ENCODE measurements at places on chromosomes 12 and 14.

DNA sequence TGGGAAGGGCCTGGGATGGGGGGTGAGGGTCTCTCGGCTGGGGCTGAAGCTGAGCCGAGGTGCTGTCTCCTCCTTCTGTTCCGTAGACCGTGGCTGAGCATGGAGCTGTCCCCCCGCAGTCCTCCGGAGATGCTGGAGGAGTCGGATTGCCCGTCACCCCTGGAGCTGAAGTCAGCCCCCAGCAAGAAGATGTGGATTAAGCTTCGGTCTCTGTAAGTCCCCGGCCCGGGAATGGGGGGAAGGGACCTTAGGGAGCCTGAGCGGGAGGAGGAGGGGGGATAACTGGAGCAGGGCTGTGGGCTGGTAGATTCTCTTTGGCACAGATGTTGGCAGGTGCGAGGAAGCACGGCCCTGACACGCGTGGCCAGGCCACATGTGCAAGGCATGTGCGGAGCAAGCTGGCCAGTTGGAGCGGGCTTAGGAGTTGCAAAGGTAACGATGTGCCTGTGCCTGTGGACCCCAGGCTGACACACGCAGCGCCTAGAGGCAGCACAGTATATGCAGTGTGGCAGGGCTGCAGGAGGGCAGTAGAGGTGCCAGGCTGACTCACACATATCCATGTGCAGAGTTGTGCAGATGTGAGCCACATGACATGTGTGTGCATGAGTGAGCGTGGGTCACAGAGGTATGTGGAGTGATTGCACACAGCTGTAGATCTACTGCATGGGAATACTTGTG is 512 bp downstream of the PDE1B start:
- H3K4me1 ChIP-seq: peaks cover 16% of the 10 kb centered on the region
- DNase-seq: no peak
- H3K36me3 ChIP-seq: no peaks in the 10 kb centered on the region
- no peak overlapping the region for H3K27ac ChIP-seq

GRCh38 chr12:111775205-111776193 is 8.8 kb downstream of the ALDH2 start:
- H3K27ac ChIP-seq: peak overlapping the region; percentile 94
- peak overlapping the region; percentile 64 for H3K4me3 ChIP-seq
- peaks cover 24% of the 10 kb centered on the region for H3K4me1 ChIP-seq
- DNase-seq: no peak
- no peaks in the 10 kb centered on the region for H3K27me3 ChIP-seq

GRCh38 chr14:75619548-75619947 is 41.1 kb downstream of the ERG28 start:
- H3K27ac ChIP-seq: no peak overlapping the region
- H3K4me3 ChIP-seq: no peak overlapping the region
- H3K36me3 ChIP-seq: peaks cover 2% of the 10 kb centered on the region
- H3K4me1 ChIP-seq: no peaks in the 10 kb centered on the region

GRCh38 chr14:50344116-50344775 is 32.1 kb downstream of the DMAC2L start:
- peak overlapping the region; percentile 80 for H3K27ac ChIP-seq
- H3K4me1 ChIP-seq: peaks cover 58% of the 10 kb centered on the region
- H3K36me3 ChIP-seq: no peaks in the 10 kb centered on the region
- H3K27me3 ChIP-seq: no peaks in the 10 kb centered on the region
- no peak overlapping the region for H3K4me3 ChIP-seq

DNA sequence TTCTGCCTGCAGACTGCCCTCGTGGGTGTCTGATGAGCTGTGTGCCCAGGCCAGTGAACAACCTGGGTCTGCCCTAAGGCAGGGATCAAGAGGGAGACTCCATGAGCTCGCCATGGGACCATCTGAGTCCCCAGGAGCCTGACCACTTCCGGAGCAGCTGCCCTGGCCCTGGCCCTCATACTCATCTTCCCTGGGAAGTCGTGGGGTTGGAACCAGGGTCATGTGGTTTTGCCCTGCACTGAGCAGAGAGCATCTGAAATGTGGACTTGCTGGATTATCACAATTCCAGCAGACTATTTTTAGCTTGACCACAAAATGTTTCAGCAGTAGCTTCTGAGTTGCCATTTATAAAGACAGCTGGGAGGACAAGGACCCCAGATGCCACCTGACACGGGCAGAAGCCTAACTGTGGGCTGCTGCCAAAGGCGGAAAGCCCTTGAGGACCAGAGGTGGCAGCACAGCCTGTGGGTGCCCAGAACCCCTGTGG is 6.7 kb downstream of the BTBD6 start:
- H3K4me1 ChIP-seq: peaks cover 12% of the 10 kb centered on the region
- peaks cover 5% of the 10 kb centered on the region for H3K36me3 ChIP-seq
- no peaks in the 10 kb centered on the region for H3K27me3 ChIP-seq
- H3K4me3 ChIP-seq: no peak overlapping the region
- DNase-seq: no peak
- no peak overlapping the region for H3K27ac ChIP-seq

DNA sequence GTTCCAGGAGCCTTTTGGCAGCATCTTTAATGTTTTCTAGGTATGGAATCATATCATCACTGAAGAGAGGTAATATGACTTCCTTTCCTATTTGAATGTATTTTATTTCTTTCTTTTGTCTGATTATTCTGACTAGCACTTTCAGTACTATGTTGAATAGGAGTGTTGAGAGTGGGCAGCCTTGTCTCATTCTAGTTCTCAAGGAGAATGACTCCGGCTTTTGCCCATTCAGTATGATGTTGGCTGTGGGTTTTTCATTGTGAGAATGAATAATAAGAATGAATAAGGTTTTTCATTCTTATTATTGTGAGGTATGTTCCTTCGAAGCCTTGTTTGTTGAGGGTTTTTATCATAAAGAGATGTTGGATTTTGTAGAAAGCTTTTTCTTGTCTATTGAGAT is 98.9 kb downstream of the GPHN start:
- H3K4me1 ChIP-seq: peaks cover 4% of the 10 kb centered on the region
- no peak overlapping the region for H3K4me3 ChIP-seq
- H3K27ac ChIP-seq: no peak overlapping the region
- DNase-seq: no peak

DNA sequence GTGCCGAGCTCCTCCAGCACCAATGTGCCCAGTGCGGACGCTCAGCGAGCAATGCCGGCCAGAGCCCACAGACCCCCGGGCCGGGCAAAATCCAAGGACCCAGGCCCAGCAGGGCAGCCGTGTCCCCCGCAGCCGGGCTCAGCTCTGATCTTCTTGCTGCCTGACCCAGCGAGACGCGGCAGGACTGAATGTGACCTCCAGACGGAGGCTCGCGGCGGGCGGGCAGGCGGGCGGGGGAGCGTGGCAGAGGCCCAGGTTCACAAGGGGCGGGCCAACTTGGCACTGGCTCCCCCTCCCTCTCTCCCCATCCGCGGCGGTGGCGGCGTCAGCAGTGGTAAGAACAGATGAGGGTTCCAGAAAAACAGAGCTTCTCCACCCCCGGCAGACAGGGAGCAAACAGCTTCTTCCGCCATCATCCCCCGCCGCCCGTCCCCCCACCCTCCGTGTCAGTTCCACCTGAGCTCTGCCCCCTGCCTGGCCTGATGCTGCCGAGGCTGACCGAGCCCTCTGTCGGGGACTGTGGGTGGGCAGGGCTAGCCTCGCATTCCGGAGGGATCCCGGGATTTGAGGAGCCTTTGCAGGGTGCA is 94.3 kb downstream of the RFLNA start:
- peaks cover 7% of the 10 kb centered on the region for H3K36me3 ChIP-seq
- no peak for DNase-seq
- peak overlapping the region; percentile 98 for H3K4me3 ChIP-seq
- peaks cover 75% of the 10 kb centered on the region for H3K4me1 ChIP-seq
- peak overlapping the region; percentile 97 for H3K27ac ChIP-seq

Data from chondrocyte (in vitro differentiated cells).